K562 (cell line): ENCODE measurements at places on chromosomes 13 and 19.

- H3K27me3 ChIP-seq: no peaks in the 10 kb centered on the region
- H3K27ac ChIP-seq: peak overlapping the region; percentile 100
- H3K4me1 ChIP-seq: peaks cover 12% of the 10 kb centered on the region; the same call in 2 of the 3 replicates
- peak overlapping the region; percentile 56 for H3K4me3 ChIP-seq
- no peak for DNase-seq
Observed at GRCh38 chr13:33541962-33542308, 256.4 kb upstream of the STARD13 start.

- peaks cover 3% of the 10 kb centered on the region; the same call in 2 of the 3 replicates for H3K4me1 ChIP-seq
- H3K4me3 ChIP-seq: peak overlapping the region; percentile 46
- H3K27ac ChIP-seq: no peak overlapping the region
- no peak for DNase-seq
- peaks cover 18% of the 10 kb centered on the region for H3K27me3 ChIP-seq
Observed at GRCh38 chr13:113759525-113760137, 605 bp downstream of the TMEM255B start.

GRCh38 chr13:26054896-26055295, 3.1 kb upstream of the SHISA2 start:
- no peaks in the 10 kb centered on the region; the same call in 1 of the 2 replicates for H3K4me1 ChIP-seq
- H3K27me3 ChIP-seq: no peaks in the 10 kb centered on the region
- H3K36me3 ChIP-seq: no peaks in the 10 kb centered on the region
- H3K27ac ChIP-seq: no peak overlapping the region

DNA sequence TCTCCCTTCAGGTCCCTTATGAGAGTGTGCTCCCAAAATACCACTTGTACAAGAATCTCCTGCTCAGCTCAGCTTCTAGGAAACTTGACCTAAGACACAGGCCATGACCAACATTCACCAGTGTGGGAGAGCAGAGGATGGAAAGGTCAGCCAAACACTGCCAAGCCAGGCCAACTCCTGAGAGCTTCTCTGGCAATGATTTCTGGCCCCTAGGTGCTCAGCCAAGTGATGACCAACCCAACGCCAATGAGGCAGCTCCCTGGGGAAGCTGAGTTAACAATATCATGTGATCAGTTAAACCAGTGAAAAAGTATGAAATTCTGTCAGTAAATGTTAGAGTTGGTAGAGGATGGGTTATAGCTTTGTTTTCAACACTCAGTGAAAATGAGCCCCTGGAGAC, 49.1 kb upstream of the FLT1 start:
- H3K36me3 ChIP-seq: no peaks in the 10 kb centered on the region
- no peak overlapping the region for H3K4me3 ChIP-seq
- H3K27ac ChIP-seq: no peak overlapping the region
- H3K4me1 ChIP-seq: no peaks in the 10 kb centered on the region
- peaks cover 5% of the 10 kb centered on the region; the same call in 1 of the 2 replicates for H3K27me3 ChIP-seq

GRCh38 chr13:35797244-35797643, 320.8 kb upstream of the MAB21L1 start:
- H3K4me3 ChIP-seq: no peak overlapping the region
- no peak overlapping the region for H3K27ac ChIP-seq
- no peaks in the 10 kb centered on the region for H3K36me3 ChIP-seq
- H3K27me3 ChIP-seq: no peaks in the 10 kb centered on the region
- no peaks in the 10 kb centered on the region for H3K4me1 ChIP-seq
- no peak for DNase-seq

GRCh38 chr19:44455100-44455499, 6.8 kb upstream of the ZNF229 start:
- H3K4me3 ChIP-seq: no peak overlapping the region
- H3K36me3 ChIP-seq: no peaks in the 10 kb centered on the region
- no peak for DNase-seq
- no peak overlapping the region for H3K27ac ChIP-seq
- no peaks in the 10 kb centered on the region for H3K4me1 ChIP-seq

DNA sequence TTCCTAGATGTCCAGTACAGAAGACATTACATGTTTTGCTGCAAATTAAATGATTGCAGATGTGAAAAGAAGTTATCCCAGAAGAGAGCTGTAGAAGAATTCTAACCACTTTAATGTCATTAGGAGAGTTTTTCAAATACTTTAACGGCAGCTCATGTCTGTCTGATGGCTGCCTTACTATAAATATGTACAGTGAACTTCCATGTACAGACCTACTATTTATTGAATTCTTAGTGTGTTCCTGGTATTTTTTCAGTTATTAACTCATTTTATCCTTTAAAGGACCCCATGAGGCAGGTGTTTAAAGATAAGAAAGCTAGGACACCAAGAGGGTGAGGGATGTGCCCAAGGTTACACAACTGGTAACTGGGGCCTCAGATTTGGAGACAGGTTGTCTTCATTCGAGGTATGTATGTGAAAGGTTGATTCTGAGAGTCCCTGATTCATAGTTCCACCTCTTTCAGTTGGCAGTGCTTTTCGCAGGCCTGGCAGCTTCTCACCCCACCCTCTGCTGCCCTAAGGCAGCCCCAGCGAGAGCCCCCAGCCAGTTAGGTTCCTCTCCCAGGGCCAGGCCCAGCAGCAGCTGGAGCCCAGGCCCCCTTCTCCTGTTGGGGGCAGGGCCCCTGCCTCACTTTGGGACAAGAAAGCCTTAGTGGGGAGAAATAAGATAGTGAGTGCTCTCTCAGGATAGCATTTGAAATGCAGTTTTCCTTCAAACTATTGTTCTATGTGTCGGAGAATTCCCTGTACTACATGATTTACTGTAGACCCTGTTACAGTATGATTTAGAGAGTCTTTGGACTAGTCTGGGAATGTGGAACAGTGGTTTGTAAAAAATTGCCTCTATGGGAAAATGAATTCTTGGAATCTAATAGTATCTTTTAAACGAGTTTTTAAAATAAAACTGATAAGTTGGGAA, 67.7 kb upstream of the TEX29 start:
- no peaks in the 10 kb centered on the region for H3K27me3 ChIP-seq
- no peak overlapping the region for H3K27ac ChIP-seq
- DNase-seq: no peak
- peaks cover 17% of the 10 kb centered on the region; the same call in 2 of the 3 replicates for H3K36me3 ChIP-seq
- no peak overlapping the region for H3K4me3 ChIP-seq

DNA sequence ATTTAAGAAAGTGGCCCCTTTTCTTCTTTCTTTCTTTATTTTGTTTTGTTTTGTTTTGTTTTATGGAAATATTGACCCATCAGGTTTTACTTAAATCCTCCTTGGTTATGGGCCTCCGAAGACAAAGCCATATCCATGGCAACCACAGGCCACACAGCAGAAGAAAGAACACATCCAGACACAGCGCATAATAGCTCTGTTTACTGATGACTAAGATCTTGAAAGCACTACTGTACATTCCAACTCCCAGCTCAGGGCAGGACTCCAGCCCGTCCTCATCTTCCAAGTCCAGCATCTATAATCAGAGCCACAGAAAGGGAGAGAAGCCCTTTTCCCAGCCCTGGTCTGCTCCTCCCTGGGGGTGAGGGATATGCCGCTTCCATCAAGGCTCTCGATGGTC, 84.3 kb downstream of the NUFIP1 start:
- no peak overlapping the region for H3K27ac ChIP-seq
- H3K27me3 ChIP-seq: peaks cover 33% of the 10 kb centered on the region
- no peaks in the 10 kb centered on the region for H3K4me1 ChIP-seq
- no peaks in the 10 kb centered on the region for H3K36me3 ChIP-seq
- no peak for DNase-seq
- no peak overlapping the region for H3K4me3 ChIP-seq

DNA sequence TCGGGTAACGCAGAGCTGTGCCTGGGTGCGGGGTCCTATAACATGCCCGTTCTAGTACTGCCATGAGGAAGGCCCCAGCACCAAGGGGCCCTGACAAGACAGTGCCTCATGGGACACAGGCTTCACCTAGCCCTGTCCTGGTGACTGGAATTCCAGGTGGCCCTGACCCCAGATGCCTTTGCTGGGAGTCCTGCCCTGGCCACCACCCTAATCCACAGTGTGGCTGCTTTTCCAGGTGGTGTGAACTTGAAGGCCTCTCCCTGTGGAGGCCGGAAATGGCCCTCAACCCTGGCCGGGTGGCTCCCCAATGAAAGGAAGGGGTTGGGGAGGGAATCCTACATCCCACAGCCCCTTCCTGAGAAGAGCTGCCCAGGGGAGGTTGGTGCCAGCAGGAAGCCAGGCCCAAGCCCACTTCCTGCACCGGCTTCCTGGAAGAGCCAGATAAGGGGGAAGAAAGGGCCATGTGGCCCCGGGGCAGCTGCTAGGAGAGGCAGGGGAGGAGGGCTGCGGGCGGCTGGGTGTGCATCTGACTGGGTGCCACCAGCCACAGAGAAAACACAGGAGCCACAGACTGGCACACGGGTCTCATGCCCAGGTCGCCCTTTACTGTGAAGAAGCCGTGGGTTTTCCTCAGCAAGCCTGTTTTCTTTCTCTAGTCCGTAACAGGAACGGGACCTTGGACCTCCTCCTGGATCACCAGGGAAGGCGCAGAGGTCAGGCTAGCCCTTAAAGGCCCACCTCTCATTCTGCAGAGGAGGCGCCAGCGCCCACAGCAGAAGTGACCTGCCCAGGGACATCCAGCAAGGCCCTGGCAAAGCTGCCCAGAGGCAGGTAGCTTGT, 4.7 kb downstream of the LSM4 start:
- H3K4me1 ChIP-seq: peaks cover 33% of the 10 kb centered on the region
- H3K4me3 ChIP-seq: peak overlapping the region; percentile 7; the same call in 1 of the 2 replicates
- peak; percentile 51 for DNase-seq
- peaks cover 72% of the 10 kb centered on the region for H3K36me3 ChIP-seq

DNA sequence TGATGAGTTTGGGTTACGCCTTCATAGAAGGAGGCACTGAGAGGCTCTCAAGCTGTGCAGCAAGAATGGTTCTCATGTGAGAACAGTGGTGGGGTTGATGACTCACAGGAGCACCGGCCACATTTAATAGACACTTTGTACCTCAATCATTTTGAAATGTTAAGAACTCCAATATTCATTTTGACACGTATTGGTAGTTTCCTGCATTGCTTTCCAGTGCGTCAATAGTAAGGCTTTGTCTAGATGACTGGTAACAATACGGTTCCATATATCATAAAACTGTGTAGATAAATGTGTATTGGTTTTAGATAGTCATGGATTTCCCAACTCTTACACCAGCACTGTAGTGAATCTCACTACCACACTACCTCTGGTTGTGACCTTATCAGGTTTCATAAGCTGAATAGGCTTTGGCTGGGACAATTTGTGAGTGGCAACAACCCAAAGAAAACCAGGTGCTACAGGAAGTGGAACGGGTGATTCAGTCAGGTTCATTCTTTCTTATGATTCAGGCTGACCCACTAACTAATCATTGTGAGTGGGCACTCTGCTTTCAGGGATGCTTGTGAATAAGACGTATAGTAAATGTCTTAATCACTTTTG, 362.6 kb downstream of the KLF5 start:
- no peaks in the 10 kb centered on the region for H3K27me3 ChIP-seq
- H3K27ac ChIP-seq: no peak overlapping the region
- H3K4me3 ChIP-seq: no peak overlapping the region
- DNase-seq: no peak
- H3K36me3 ChIP-seq: no peaks in the 10 kb centered on the region

GRCh38 chr13:23963184-23963931, 66.1 kb upstream of the C1QTNF9B start:
- H3K27ac ChIP-seq: no peak overlapping the region
- no peaks in the 10 kb centered on the region for H3K4me1 ChIP-seq
- H3K4me3 ChIP-seq: no peak overlapping the region
- no peak for DNase-seq

DNA sequence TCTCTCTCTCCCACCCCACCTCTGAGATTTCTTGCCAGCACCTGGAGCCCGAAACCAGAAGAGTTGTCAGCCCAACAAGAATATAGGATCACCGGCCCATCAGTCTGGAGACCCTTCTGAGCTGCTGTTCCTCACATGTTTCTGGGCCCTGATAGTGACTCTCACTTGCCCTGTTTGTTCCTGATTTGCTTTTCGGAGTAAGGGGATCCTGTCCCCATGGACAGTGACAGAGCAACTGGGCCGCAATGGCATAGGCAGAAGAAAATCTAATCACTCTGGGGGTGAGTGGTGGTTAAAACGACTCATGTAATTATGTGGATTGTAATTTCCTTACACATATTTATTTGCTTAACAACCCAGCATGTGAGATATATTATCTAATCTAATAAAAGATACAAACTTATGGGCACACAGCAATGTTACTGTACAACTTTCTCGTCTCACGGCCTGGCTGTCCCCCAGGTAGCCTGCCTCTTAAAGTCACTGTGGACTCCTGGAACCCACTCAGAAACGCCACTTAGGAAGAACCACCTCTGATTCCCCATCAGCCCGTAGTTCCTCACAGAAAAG, 663 bp upstream of the SMAD9 start:
- no peaks in the 10 kb centered on the region for H3K4me1 ChIP-seq
- no peaks in the 10 kb centered on the region for H3K36me3 ChIP-seq
- no peak overlapping the region for H3K27ac ChIP-seq
- peaks cover 34% of the 10 kb centered on the region for H3K27me3 ChIP-seq

- no peaks in the 10 kb centered on the region for H3K27me3 ChIP-seq
- H3K27ac ChIP-seq: no peak overlapping the region
- no peak overlapping the region for H3K4me3 ChIP-seq
- H3K4me1 ChIP-seq: no peaks in the 10 kb centered on the region
Observed at GRCh38 chr13:24348797-24349515, 39.6 kb downstream of the C1QTNF9 start.

DNA sequence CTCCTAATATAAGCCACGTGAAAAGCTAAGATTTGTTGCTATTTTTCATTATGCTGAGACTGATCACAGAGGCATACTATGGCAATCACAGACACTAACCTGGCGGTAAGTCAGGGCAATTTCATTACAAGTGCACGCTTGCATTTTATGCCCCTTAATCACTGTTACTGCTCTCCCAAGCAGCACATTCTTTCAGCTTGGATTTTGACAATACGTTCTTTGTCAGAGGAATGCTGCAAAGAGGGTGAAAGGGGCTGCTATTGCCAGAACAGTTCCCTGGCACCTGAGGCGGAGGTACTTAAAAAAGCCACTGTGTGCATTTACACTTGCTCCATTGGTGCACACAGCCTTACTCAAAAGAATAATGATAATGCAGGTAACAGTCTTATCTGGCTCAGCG, 346.6 kb downstream of the RFC3 start:
- H3K27me3 ChIP-seq: no peaks in the 10 kb centered on the region
- H3K4me3 ChIP-seq: no peak overlapping the region
- H3K4me1 ChIP-seq: no peaks in the 10 kb centered on the region

GRCh38 chr19:21092109-21092508, 10.1 kb downstream of the ZNF714 start:
- H3K36me3 ChIP-seq: peaks cover 41% of the 10 kb centered on the region; the same call in 2 of the 3 replicates
- no peak for DNase-seq
- H3K4me3 ChIP-seq: no peak overlapping the region
- H3K27me3 ChIP-seq: no peaks in the 10 kb centered on the region

GRCh38 chr19:48746738-48747575, at the start of gene IZUMO1:
Gene IZUMO1 (minus strand): TSS chr19:48746909. CDS start chr19:48745859, 1,050 bp downstream.
- H3K4me3 ChIP-seq: peak within 1 kb of the TSS; percentile 51
- peak within 1 kb of the TSS; percentile 76 for H3K27ac ChIP-seq
- H3K36me3 ChIP-seq: peaks cover 22% of the 10 kb centered on the region; the same call in 1 of the 3 replicates
- DNase-seq: peak; percentile 94
- H3K27me3 ChIP-seq: no peaks in the 10 kb centered on the region
- peaks cover 45% of the 10 kb centered on the region for H3K4me1 ChIP-seq

GRCh38 chr13:70835371-70835770, 727.1 kb upstream of the KLHL1 start:
- DNase-seq: no peak
- H3K4me3 ChIP-seq: no peak overlapping the region
- no peaks in the 10 kb centered on the region for H3K4me1 ChIP-seq
- H3K36me3 ChIP-seq: no peaks in the 10 kb centered on the region

- no peak overlapping the region for H3K4me3 ChIP-seq
- H3K4me1 ChIP-seq: no peaks in the 10 kb centered on the region; the same call in 2 of the 3 replicates
- no peaks in the 10 kb centered on the region for H3K27me3 ChIP-seq
Observed at GRCh38 chr13:113559061-113559460, 25.5 kb upstream of the TFDP1 start.
